Heart left ventricle (tissue), 16 donors: ENCODE measurements at places on chromosomes 5 and 9. TPM values are rescaled to one million over a fixed set of nuclear protein-coding genes. Genes with fewer than 3 reads are reported as not detected.

GRCh38 chr5:141492168-141492885 lies 3.4 kb downstream of the PCDHGC5 start:
- no peak for DNase-seq

Gene ACOT12
- total RNA-seq: not detected

DNA sequence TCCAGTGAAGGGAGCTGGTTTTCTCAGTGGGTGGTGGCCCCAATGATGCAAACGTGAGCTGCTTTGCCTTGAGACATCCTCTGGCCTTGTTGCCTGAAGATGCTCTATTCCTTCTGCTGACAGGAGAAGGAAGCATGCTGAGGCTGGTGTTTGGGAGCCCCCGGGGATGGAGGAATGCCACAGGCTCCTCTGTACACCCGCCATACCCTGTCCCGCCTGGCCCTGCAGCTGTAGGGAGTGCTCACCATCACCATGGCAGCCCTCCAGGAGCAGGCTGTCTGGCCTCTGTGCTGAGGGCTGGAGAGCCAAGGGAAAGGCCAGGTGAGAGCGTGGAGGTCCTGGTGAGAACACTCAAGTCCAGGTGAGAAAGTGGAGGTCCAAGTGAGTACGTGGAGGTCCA lies 134.4 kb downstream of the MRPL36 start:
- no peak for DNase-seq

- DNase-seq: no peak
Measured at GRCh38 chr9:85452841-85453240, 288.9 kb downstream of the AGTPBP1 start.

GRCh38 chr5:133205649-133206048 lies 153.8 kb downstream of the HSPA4 start:
- DNase-seq: no peak

DNA sequence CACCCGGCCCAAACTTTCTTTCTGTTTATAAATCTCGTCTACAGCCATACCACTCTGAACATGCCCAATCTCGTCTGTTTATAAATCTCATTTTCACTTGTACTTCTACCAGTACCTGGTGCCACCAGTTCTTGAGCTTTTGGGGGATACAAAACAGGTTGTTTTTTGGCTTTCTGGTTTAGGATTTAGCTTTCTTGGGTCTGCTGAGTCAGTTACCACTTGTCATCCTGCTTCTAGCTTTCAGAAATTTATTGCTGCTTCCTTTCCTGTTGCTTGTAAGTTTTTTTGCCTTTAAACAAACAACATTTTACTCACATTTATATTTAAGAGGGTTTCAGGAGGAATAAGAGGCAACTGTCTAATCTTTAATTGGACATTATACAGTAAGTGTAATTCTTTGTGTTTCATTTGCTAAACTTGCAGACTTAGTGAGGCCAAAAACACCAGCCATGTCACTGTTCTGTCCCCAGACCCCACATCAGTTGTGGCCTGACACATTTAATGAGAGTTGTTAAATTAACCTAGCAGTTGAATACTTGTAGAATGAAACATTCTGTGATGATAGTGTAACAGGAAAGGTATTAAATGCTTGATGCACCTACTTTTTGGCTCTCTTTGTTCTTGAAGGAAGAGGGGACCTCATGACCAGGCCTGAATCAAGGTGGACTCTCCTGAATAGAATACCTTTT lies 11.8 kb downstream of the NDFIP1 start:
- DNase-seq: no peak

- DNase-seq: no peak
Measured at GRCh38 chr9:9820436-9820835, 792.4 kb downstream of the PTPRD start.

- peak; percentile 86 for DNase-seq
Measured at GRCh38 chr9:137411645-137412380, 11.1 kb downstream of the EXD3 start.

DNA sequence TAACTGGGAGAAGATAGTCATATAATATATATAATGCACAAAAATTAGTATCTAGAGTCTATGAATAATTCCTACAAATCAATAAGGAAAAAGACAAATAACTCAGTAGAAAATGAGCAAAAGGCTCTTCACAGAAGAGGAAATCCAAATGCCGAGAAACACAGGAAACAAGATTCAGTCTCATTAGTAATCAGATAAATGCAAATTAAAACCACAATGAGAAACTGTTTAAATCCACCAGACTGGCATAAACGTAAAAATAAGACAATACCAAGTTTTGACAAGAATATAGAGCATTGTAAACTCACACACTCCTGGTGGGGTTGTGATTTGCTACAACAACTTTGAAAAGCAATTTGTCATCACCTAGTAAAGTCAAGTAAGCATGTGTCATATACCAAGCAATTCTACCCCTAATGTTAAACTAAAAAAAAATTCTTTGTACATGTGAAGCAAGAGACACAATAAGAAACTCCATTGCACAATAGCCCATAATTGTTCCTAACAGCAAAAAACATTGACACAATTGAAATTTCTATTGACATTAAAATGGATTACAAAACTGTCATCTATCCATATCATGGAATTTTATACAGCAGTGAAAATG lies 21.0 kb upstream of the UBLCP1 start:
- no peak for DNase-seq

DNA sequence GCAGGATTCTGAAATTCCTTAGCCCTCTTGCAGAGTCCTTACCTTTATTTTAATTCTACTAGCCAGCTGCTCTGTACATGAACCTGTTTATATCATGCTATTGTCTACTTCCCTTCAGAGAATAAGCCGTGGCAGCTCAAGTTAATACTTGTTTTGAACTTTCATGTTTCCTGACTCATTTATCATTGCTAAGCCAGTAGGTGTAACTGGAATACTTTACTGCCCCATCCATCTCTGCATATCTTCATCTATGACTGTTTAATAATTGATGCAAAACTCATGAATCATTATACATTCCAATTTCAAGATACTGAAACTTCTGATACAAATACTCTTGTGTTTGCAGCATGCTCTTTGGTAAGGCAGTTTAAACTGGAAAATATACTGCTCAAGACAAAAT lies 174.7 kb downstream of the PPP2R2B start:
- no peak for DNase-seq
